ENCODE measurements at places on chromosomes 6 and 20.

GRCh38 chr6:134870677-134871498, 79.0 kb downstream of the ALDH8A1 start:
- peak; percentile 58 for DNase-seq

DNA sequence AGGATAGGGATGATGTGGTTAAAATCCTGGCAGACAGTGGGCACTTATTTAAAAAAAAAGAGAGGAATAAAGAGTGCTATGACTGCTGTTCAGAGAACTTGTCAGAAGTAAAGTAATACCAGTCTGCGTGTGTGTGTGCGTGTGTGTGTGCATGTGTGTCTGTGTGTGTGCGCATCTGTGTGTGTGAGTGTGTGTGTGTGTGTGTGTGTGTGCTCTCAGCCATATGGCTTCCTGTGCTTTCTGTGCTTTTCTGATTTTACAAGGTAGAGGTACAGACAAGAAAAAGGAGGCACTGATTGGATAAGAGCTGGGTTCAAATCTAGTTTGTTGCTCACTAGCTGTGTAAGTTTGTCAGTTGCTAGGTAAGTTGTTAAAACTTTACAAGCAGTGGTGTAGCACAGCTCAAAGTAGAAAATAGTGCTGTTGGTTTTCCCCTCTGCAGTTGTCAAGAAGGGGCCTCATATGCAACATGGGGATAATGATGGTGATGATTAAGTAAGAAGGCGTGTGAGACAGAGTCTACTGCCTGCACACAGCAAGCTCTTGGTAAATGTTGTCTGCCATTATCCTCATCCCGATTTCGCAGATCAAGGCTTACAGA, 155.3 kb upstream of the ZNF217 start:
- no peak for DNase-seq

DNA sequence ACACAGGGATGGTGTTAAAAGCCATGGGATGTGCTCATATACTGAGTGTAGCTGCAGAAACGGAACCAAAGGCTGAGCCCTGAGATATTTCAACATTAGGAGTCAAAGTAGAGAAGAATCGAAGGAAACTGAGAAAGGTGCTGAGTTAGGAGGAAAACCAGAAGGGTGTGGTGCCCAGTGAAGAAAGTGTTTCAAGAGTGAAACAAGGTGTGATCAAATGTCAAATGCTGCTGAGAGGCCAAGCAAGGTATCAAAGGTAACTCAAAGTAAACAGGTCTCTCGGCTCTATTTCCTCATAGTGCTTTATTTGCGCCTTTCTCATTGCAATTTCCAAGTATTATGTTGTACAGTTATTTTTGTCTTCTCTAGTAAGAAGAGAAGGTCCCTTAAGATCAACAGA, 94.1 kb downstream of the PRDM1 start:
- DNase-seq: no peak

GRCh38 chr6:130681028-130681427, 146.2 kb upstream of the SMLR1 start:
- DNase-seq: no peak

DNA sequence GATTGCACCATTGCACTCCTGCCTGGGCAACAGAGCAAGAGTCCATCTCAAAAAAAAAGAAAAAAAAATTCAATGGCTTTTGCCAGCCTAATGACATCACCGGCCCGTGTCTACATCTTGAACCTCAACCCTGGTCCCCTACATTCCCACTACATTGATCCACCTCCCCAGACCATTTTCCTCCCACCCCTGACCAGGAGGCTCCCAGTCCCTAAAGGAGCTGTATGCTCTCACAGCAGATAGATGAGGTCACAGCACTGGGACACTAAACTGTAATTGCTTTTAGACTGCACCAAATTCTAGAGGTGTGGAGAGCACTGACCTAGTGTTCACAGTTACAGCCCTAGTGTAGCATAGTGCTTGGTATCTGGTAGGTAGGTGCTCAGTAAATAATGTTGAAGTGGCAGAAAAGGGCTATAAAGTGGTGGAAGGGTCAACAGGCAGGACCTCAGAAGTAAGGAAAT, 10.7 kb downstream of the TGIF2 start:
- DNase-seq: no peak

GRCh38 chr20:58883241-58883691, 30.8 kb downstream of the GNAS start:
- no peak for DNase-seq

GRCh38 chr6:37589198-37589597, 89.5 kb upstream of the CCDC167 start:
- no peak for DNase-seq

- DNase-seq: no peak
Measured at GRCh38 chr20:61477451-61477861, 225.4 kb downstream of the CDH4 start.

DNA sequence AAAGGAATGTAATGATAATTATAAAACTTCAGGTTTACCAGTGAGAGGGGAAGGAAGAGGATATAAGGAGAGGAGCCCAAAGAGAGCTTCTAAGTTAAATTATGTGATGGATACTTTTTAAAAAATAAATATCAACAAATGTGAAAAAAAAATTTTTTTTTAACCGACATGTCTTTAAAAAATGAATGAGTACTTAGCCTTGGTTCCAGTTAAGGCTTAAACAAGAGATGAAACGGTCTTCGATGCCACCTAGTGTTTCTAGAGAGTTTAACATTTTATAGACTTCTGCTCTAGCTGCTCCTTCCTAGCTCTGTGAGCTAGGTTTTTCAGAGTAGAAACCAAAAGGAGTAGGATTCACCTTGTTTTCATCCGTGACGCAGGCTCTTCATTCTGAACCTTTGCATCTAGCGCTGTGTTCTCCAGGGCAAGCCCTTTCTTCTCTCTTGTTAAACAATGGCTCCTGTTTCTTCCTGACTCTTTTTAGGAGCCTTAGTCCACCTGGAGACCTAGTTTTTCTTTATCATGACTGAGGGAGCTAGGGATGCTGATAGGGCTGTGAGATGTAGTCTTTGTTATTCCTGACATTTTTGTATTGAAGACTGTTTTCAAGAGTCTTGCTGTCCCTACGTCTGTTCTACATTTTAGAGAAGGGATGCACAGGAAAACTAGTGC, 42.4 kb upstream of the GNRH2 start:
- peak; percentile 51 for DNase-seq

DNA sequence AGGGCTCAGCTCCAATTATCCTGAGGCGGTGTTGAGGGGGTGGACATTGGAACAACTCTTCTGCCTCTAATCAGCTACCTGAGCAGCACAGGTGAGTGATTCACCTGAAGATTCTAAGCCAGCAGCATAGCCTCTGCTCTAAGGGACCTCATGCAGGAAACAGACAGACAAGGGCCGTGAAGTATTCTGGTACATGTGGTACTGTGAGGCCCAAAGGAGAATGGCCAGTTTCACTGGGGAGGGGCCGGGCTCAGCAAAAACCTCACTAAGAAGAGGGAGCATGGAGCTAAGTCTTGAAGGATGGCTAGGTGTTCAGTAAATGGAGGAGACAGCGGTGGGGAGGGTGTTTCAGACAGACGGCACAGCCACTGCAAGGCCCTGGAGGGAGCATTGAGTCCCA, 58.5 kb upstream of the CCDC167 start:
- no peak for DNase-seq

- DNase-seq: no peak
Measured at GRCh38 chr20:50558483-50558925, 48.3 kb downstream of the PTPN1 start.

GRCh38 chr20:58810116-58810878, 40.4 kb downstream of the GNAS-AS1 start:
- no peak for DNase-seq

DNA sequence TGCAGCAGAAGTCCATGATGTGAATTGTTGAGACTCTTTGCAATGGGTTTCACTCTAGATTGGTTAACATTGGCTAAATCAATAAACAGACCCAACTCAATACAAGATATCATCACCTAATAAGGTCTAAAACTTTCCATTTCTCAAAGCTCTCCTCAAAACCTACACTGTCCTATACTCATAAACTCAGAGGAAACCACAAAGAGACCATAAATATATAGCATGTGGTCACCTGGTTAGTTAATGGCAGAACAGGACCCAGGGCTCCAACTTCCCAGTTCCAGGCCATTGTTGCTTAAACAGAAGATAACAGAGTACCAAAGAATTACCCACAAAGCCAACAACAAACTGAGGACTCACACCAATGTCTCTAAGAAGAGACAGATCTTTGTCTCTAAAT, 12.0 kb downstream of the RTN4IP1 start:
- no peak for DNase-seq
